ENCODE measurements at places on chromosomes 12 and 14.

DNA sequence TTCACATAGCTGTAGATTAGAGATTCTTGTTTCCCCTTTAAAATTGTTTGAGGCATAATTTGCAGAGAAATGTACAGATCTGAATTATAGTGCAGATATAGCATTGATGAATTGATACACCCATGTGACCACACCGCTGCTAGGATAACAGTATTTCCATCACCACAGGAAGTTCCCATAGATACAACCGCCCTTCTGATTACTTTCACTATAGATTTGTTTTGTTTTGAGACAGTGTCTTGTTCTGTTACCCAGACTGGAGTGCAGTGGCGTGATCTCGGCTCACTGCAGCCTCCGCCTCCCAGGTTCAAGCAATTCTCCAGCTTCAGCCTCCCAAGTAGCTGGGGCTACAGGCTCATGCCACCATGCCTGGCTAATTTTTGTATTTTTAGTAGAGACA, 8.8 kb upstream of the ASPG start:
- H3K4me1 ChIP-seq, result no peaks in the 10 kb centered on the region
- H3K36me3 ChIP-seq, result no peaks in the 10 kb centered on the region
- H3K27ac ChIP-seq, result no peak overlapping the region
- no peak overlapping the region for H3K4me3 ChIP-seq
- DNase-seq, result no peak

DNA sequence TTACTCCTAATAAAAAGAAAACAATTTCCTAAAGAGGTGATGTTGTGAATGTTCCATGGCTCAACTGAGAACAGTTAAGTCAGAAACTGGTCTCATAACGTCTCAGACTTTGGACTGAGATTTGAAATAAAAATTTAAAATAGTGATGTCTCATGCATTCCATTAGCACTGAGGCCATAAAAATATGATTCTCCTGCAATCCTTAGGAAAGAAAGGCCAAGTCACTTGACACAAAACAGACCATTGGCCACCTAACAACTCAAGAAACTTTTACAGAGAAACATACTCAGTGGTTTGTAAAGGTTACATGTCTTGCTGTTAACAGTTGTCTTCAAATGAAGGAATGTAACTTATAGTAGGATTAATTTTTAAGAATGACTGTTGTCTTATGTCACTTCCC, 58.1 kb downstream of the STAB2 start:
- H3K4me3 ChIP-seq, result no peak overlapping the region
- no peaks in the 10 kb centered on the region for H3K36me3 ChIP-seq
- no peaks in the 10 kb centered on the region for H3K4me1 ChIP-seq

GRCh38 chr12:24902511-24903328, 46.2 kb downstream of the BCAT1 start:
- DNase-seq, result no peak
- peaks cover 25% of the 10 kb centered on the region for H3K27me3 ChIP-seq
- H3K4me3 ChIP-seq, result peak overlapping the region; percentile 56

GRCh38 chr12:111268738-111269572, 99.9 kb downstream of the PHETA1 start:
- DNase-seq, result no peak
- no peak overlapping the region for H3K27ac ChIP-seq
- peaks cover 6% of the 10 kb centered on the region for H3K4me1 ChIP-seq
- H3K27me3 ChIP-seq, result peaks cover 31% of the 10 kb centered on the region

- H3K4me1 ChIP-seq, result peaks cover 10% of the 10 kb centered on the region
- no peak overlapping the region for H3K27ac ChIP-seq
- no peaks in the 10 kb centered on the region for H3K36me3 ChIP-seq
- no peak overlapping the region for H3K4me3 ChIP-seq
Measured at GRCh38 chr14:32567543-32568384, 238.7 kb downstream of the AKAP6 start.

DNA sequence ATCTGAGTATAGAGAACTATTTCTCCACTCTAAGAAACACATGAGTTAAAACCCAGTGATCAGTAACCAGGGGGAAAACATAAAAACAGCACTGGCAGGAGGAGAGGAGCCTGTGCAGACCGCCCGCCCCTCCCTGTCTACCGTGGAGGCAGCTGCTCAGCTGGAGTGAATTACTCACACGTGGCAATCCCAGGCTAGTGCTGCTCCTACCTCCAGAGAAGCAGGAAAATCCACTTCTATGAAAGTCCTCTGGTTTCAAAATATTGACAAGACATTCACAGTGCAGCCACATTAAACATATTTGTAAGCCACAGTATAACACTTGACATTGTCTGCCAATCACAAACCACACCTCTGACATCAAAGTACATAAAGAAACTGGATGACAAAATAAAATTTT, 16.7 kb downstream of the TMEM132D start:
- H3K4me1 ChIP-seq, result no peaks in the 10 kb centered on the region
- no peak overlapping the region for H3K27ac ChIP-seq
- H3K4me3 ChIP-seq, result no peak overlapping the region
- no peaks in the 10 kb centered on the region for H3K36me3 ChIP-seq

- H3K4me3 ChIP-seq, result no peak overlapping the region
- peaks cover 15% of the 10 kb centered on the region for H3K4me1 ChIP-seq
- no peak for DNase-seq
Measured at GRCh38 chr12:8692573-8692972, 5.2 kb upstream of the RIMKLB start.

- H3K36me3 ChIP-seq, result peaks cover 30% of the 10 kb centered on the region
- H3K4me3 ChIP-seq, result no peak overlapping the region
- H3K27ac ChIP-seq, result no peak overlapping the region
- no peak for DNase-seq
Measured at GRCh38 chr14:22776215-22776614, 9.7 kb downstream of the OXA1L start.

GRCh38 chr12:1662761-1663439, 28.0 kb upstream of the ADIPOR2 start:
- H3K4me3 ChIP-seq, result peak overlapping the region; percentile 19
- no peaks in the 10 kb centered on the region for H3K36me3 ChIP-seq
- peaks cover 41% of the 10 kb centered on the region for H3K4me1 ChIP-seq

DNA sequence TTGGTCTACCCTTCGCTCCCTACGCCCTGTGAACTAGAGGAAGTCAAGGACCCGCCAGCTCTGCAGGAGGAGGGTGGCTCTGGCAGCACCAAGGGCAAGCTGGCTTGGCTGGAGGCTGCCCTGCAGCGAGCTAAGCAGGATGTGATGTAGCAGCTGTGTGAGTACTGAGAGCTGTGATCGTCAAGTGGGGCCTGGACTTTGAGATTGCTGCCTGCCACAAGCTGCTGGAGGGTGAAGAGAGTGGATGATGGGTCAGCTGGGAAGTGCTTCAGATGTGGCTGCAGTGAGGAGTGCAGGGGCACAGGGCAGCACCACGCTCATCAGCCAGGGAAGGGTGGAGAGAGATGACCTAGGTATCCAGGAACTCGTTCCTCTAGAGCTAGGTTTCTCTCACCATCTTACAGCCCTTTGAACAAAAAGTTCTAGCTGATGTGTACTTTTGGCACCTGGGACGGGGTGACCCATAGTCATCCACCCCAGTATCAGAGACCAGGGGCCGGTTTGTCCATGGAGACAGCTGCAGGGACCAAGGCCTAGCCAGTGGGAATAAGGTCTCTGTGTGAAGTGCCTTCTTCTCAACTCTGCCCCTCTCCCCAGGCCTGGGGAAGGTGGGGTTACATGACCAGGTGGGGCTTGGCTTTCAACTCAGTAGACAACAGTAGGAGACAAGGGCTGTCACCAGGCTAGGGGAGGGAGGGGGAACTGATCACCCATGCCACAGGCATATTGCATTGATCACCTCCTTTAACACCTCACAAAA, 3.2 kb downstream of the KRT86 start:
- H3K27me3 ChIP-seq, result no peaks in the 10 kb centered on the region
- DNase-seq, result peak; percentile 59
- H3K36me3 ChIP-seq, result no peaks in the 10 kb centered on the region

DNA sequence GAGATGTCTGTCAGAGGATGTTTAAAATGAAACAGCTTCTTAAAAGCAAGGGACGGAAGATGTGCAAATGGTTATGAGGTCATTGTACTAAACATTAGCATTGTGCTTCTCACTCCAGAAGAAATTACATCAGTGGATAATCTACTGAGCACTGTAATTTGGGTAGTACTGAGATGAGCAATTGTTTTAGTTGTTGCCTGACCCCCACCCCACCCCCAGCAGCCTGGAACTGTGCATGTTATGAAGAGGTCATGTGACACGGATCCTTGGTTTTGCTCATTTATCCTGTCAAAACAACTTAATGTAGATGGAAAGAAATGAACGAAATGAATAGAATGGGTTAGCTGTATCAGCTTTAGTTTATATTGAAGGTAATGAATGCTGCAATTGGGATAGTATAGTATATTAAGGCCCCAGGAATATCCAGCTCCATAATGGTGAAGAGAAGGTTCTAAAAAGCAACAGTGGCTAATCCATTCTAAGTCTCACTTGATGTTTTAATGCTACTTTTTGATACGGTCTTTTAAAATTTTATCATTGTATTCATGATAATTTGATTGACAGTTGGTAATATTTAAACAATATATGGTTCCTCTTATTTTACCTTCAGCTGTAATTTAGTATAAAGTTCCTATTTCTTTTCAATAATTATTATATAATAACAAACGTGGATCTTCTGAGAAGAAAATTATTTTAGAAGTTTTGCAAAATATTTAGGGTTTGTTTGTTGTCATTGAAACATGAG, 58.5 kb downstream of the WNK1 start:
- no peak for DNase-seq
- no peaks in the 10 kb centered on the region for H3K27me3 ChIP-seq
- H3K4me3 ChIP-seq, result no peak overlapping the region
- peaks cover 43% of the 10 kb centered on the region for H3K4me1 ChIP-seq
- peaks cover 4% of the 10 kb centered on the region for H3K36me3 ChIP-seq

DNA sequence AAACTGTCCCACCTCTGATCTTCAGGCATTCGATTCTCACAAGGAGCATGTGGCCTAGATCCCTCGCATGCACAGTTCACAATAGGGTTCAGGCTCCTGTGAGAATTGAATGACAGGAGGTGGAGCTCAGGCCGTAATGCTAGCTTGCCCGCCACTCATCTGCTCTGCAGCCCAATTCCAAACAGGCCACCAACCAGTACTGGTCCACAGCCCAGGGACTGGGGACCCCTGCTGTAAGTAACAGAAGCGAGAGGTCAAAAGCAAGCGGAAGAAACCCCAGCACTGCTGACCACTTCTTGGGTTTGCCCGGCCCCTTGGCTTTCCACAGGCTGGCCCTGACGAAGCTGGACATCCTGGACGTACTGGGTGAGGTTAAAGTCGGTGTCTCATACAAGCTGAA, 8.5 kb upstream of the SIVA1 start:
- no peak for DNase-seq
- H3K27ac ChIP-seq, result no peak overlapping the region
- no peak overlapping the region for H3K4me3 ChIP-seq
- H3K27me3 ChIP-seq, result no peaks in the 10 kb centered on the region
- H3K4me1 ChIP-seq, result peaks cover 40% of the 10 kb centered on the region

- DNase-seq, result no peak
- no peaks in the 10 kb centered on the region for H3K36me3 ChIP-seq
- H3K27me3 ChIP-seq, result no peaks in the 10 kb centered on the region
- H3K27ac ChIP-seq, result peak overlapping the region; percentile 76
- H3K4me1 ChIP-seq, result peaks cover 9% of the 10 kb centered on the region
- H3K4me3 ChIP-seq, result no peak overlapping the region
Measured at GRCh38 chr14:92472860-92473259, 40.7 kb upstream of the RIN3 start.

DNA sequence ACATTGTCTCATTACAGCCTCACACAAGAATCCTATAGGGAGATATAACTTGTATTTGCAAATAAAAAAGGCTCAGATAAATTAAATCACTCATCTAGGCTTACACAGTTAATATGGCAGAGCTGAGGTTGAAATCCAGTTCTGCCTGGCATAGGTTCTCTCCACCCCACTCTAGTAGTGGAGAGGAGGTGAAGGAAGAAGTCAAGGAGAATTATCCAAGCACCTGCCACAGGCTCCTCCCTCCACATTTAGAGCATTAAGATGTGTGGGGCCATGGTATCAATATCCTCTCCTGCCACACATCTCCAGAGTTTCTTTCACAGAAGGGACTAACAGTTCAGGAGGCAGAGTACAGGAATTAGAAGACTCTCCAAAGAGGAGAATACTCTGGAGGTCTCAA, 22.5 kb upstream of the STAC3 start:
- no peaks in the 10 kb centered on the region for H3K4me1 ChIP-seq
- no peak overlapping the region for H3K4me3 ChIP-seq
- no peaks in the 10 kb centered on the region for H3K27me3 ChIP-seq
- no peak overlapping the region for H3K27ac ChIP-seq
- DNase-seq, result no peak

DNA sequence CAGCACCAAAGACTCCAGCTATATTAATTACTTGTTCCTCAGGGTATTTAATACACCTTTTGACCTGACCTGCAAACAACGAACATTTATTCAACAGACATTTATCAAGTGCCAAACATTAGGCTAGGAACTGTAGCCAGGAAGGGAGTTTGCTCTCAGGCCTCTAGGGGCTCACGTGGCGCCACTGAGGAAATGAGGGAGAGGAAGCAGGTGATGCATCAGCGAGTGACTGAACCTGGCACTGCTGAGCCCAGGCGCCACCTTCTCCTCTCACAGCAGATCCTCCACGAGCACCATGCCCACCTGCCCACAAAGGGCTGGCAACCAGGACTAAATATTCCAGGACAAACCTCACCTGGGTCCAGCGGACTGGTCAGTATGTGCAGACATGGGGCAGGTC, 50.2 kb downstream of the SETD3 start:
- H3K27me3 ChIP-seq, result no peaks in the 10 kb centered on the region
- no peak overlapping the region for H3K4me3 ChIP-seq
- no peaks in the 10 kb centered on the region for H3K4me1 ChIP-seq
- peaks cover 41% of the 10 kb centered on the region for H3K36me3 ChIP-seq
- DNase-seq, result no peak

DNA sequence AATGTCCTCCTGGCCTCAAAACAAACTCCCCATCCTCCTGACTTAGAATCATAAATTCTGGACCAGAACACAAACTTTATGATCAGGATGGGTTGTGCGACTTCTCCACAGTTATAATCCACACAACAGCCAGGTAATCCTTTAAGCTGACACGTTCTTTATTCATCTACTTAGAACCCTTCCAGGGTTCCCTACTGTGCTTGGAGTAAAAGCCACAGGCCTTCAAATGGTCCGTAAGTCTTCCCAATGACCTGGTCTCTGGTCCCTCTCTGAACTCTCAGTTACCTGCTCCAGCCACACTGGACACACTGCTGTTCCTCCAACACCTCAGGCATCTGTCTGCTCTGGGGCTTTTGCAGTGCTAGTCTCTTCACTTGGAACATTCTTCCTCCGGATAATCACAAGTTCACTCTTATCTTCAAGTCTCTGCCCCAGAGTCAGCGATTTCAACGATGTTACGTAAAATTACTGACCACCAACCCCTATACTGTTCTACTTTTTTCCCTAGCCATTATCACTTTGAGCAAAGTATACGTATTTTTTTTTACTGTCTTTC, 1.7 kb upstream of the RNASE7 start:
- H3K36me3 ChIP-seq, result no peaks in the 10 kb centered on the region
- peak overlapping the region; percentile 73 for H3K27ac ChIP-seq
- no peaks in the 10 kb centered on the region for H3K27me3 ChIP-seq
- no peak for DNase-seq
- no peak overlapping the region for H3K4me3 ChIP-seq
- H3K4me1 ChIP-seq, result peaks cover 60% of the 10 kb centered on the region

- DNase-seq, result no peak
- peaks cover 30% of the 10 kb centered on the region for H3K4me1 ChIP-seq
Measured at GRCh38 chr12:106982229-106982628, 4.7 kb downstream of the MTERF2 start.

- no peak for DNase-seq
- no peak overlapping the region for H3K4me3 ChIP-seq
- H3K27ac ChIP-seq, result peak overlapping the region; percentile 20
- H3K4me1 ChIP-seq, result no peaks in the 10 kb centered on the region
Measured at GRCh38 chr12:58143498-58143995, 202.2 kb downstream of the ATP23 start.

GRCh38 chr12:13218641-13219040, 22.1 kb downstream of the EMP1 start:
- H3K36me3 ChIP-seq, result peaks cover 49% of the 10 kb centered on the region
- peaks cover 26% of the 10 kb centered on the region for H3K4me1 ChIP-seq
- no peaks in the 10 kb centered on the region for H3K27me3 ChIP-seq
- no peak overlapping the region for H3K27ac ChIP-seq
- no peak for DNase-seq
- no peak overlapping the region for H3K4me3 ChIP-seq
